ENCODE measurements at places on chromosomes 7 and 10. TPM values are rescaled to one million over a fixed set of nuclear protein-coding genes. Genes with fewer than 3 reads are reported as not detected.

- no peak for DNase-seq
Measured at GRCh38 chr10:95377950-95378349, 87.1 kb upstream of the PDLIM1 start.

DNA sequence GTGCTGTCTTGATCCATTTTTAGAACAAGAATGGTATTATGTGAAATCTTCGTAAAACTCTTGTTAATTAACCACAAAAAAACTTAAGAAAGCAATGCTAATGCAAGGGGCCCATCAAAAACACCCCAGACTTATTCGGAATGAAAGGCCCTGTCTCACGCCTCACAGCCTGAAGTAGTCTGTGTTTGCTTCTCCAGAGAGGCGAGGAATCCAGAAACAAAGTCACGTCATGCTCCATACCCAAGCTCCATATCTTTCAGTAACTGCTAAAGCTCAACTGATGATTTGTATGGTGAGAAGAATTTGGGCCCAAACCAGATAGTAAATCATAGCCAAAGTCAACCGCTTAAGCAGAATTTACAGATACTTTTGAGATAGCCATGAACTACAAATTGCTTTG, 155.4 kb downstream of the ATE1 start:
- DNase-seq, result no peak

- DNase-seq, result no peak
Measured at GRCh38 chr10:101545898-101546297, 42.2 kb downstream of the POLL start.

The BCL7B gene
- polyA plus RNA-seq, result 101 TPM

The FAM25C gene
- not detected for polyA plus RNA-seq

The PRLHR gene
- not detected for polyA plus RNA-seq

The SFTPD gene
- polyA plus RNA-seq, result not detected

DNA sequence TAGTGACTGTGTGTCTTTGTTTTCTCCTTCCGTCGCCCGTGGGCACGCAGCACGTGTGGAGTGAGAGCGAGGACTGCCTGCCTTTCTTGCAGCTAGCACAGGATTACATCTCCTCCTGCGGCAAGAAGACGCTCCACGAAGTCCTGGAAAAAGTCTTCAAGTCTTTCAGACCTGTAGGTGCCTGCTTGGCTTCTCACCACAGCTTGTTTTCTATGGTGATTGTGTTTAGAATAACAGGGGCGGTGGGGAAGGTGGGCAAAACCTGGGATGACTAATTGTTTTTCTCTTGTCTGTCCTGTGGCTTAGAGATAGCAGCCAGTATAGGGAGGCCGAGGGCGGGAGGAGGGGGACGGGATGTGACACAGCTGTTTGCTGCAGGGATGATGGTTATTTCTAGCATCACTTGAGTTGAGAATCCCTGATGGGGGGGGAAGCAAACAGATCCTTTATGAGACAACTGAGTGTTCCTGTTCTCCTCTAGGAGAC, 11.4 kb downstream of the MTURN start:
- no peak for DNase-seq

The OR2A42 gene
- not detected for polyA plus RNA-seq

The VPS37D gene
- polyA plus RNA-seq, result 0.17 TPM

DNA sequence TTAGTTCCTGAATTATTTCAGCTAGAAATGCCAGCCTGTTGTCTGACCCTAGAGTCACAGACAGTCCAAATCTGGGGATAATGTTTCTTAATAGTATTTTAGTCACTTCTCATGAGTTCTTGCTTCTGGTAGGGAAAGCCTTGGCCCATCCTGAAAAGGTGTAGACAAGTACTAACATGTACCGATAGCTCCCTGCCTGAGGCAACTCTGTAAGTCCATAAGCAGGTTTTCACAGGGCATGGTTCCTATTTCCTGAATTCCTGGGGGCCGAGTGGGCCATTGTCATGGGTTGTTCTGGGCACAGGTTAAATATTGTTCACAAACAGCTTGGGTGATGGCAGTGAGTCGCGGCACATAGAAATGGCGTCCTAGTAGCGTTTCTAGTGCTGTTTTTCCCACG, 3.1 kb upstream of the ZNF117 start:
- DNase-seq, result no peak

GRCh38 chr10:108736111-108736510, 1187.2 kb downstream of the XPNPEP1 start:
- no peak for DNase-seq

DNA sequence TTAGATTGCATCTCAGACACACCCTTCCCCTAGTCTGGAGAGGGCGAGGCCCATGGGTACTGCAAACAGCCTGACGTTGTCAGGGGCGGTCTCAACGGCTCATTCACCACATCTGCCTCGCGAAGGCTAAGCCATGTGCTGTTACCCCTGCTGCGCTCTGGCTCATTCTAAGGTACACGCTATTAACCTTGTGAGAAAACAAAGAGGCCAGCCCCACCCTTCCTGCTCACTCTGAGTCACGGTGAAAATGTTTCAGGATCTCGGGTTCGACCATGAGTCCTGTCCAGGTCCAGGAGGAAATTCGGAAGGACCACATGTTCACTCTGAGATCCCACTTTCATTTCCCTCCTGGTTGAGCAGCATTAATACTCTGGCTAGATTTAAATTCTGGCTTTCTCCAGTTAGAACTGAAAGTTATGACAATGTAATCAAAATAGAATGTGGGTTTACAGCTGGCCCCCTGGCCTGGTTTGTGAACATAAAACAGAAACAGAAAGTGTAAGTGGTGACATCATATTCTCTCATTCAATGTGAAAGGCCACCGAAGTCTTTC, 55.2 kb downstream of the EGFR start:
- DNase-seq, result peak; percentile 63

DNA sequence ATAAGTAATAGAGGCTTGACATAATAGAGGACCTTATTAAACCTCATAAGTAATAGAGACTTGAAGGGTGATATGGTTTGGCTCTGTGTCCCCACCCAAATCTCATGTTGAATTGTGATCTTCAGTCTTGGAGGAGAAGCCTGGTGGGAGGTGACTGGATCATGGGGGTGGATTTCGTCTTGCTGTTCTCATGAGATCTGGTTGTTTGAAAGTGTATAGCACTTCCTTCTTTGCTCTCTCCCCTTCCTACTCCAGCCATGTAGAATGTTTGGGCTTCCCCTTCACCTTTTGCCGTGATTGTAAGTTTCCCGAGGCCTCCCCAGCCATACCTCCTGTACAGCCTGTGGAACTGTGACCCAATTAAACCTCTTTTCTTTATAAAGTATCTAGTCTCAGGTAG, 8.6 kb downstream of the KIFBP start:
- no peak for DNase-seq

DNA sequence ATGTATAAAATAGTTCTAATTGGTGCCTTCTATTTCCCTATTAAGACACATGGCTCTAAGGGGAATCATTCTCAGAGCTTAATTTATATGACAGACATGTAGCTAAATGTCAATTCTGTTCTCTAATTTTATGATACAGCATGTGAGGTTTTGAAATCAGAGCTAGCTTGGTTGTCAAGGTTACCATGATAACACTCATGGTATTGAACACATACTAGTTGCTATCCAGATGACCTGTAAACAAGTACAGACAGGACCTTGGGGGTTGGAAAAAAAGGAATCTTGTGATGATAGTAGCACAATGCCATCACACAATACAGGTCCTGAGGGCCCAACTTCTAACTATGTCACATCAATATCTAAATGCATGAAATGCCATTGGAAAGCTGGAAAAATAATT, 49.2 kb downstream of the RHOBTB1 start:
- DNase-seq, result no peak

The CYP26C1 gene
- not detected for polyA plus RNA-seq

GRCh38 chr10:31366703-31367102, 47.7 kb downstream of the ZEB1 start:
- no peak for DNase-seq

The LBX1 gene
- polyA plus RNA-seq, result not detected

DNA sequence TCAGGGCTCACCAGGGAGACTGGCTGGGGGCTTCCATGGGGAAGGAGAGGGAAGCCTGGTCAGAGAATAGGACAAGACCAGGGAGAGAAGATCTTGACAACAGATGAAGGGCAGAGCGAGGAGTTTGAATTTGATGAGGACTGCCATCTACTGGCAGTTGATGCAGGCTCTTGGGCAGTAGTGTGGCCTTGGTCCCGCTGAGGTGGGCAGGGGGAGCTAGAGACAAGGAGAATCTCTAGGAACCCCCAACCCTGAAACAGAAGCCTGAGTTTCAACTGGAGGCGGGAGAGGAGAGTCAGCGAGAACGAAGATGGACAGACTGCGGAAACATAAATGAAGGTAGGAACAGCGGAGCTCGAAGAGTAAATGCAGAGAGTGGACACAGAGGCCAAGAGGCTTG, 81.0 kb downstream of the PPP1R3C start:
- no peak for DNase-seq

The SAMD9 gene
- polyA plus RNA-seq, result 28.4 TPM

The CACNB2 gene
- polyA plus RNA-seq, result 0.14 TPM

- DNase-seq, result no peak
Measured at GRCh38 chr7:131021460-131021859, 287.5 kb upstream of the KLF14 start.

The FRAT2 gene
- 18.7 TPM for polyA plus RNA-seq

The TWIST1 gene
- not detected for polyA plus RNA-seq

GRCh38 chr10:69861251-69862240, 59.8 kb downstream of the COL13A1 start:
- no peak for DNase-seq

DNA sequence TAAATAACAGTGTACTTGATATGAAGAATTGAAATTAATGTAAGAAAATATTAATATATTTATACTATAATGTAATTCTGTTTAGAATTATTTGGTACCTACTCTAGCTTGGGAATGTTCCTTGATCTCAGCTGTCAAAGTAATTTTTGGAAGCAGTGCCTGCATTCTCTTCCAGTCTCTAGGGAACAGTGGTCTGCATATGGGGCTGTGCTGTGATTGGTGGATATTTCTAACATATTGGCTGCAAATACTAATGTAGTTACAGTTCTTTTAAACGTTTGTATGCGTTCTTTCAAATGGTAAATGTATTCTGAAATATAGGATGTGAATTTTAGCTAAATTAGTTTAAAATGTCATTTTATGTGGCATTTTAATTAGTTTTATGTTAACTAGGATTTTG, 87.2 kb downstream of the PHF14 start:
- no peak for DNase-seq

- DNase-seq, result no peak
Measured at GRCh38 chr7:13077466-13077865, 390.0 kb downstream of the ARL4A start.

- DNase-seq, result no peak
Measured at GRCh38 chr7:151107882-151108281, 21.6 kb downstream of the AGAP3 start.

GRCh38 chr10:88066319-88066718, 202.9 kb downstream of the PTEN start:
- DNase-seq, result no peak

DNA sequence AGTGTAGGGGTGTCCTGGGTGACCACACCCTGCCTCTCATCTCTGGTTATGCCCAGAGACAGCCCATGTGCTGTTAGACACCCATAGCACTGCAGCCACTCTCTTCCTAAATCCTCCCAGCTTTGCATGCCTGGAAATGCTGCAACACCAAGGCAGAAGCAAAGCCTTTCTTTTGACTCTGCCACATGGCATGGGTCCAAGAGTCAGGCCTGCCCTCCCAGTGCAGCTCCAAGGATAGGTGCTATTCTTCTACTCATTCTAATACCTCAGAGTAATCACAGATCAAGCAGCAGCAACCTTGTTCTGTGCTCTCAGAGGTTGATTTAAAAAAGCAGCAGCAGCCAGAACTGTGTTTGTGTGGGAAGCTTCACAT, 23.4 kb downstream of the FRMPD2 start:
- no peak for DNase-seq

DNA sequence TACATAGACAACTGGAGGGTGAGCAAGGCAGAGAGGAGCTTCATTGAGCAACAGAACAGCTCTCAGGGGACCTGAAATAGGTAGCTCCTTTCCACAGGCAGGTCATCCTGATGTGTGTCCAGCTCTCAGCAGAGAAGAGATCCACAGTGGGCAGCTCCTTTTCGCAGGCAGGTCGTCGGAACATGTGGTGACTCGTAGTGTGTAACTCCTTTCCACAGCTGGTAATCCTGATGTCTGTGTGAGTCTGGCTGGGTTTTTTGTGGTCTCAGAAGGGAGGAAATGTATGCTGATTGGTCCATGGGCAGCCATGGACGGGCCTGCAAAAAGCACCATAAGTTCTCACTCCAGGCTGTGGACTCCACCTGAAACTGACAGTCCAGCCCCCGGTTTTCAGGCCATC, 24.4 kb upstream of the TES start:
- DNase-seq, result no peak

DNA sequence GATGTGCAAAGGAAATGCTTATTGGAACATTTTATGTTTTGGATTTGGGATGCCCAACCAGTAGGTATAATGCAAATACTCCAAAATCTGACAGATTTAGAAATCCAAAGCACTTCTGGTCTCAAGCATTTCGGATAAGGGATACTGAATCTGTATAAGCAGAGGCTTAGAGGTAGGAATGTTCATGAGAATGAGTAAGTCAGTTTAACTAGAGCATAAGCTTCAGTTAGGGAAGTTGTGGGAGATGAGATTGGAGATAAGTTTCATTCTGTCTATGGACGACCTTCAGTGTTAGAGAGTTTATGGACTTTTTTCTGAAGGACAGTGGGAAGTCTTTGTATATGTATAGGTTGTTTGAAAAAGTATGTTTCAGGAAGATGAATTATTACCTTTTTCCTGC, 10.4 kb downstream of the TAX1BP1 start:
- no peak for DNase-seq

Data from CD8-positive, alpha-beta memory T cell (primary cell).